ENCODE measurements at places on chromosomes 5 and 9. TPM values are rescaled to one million over a fixed set of nuclear protein-coding genes. Genes with fewer than 3 reads are reported as not detected.
A peak's percentile ranks its signal among the peaks of the same experiment; 100 is the strongest.

- no peak for DNase-seq
These were observed 188.8 kb downstream of the COMMD10 start for GRCh38 chr5:116273448-116274242.

DNA sequence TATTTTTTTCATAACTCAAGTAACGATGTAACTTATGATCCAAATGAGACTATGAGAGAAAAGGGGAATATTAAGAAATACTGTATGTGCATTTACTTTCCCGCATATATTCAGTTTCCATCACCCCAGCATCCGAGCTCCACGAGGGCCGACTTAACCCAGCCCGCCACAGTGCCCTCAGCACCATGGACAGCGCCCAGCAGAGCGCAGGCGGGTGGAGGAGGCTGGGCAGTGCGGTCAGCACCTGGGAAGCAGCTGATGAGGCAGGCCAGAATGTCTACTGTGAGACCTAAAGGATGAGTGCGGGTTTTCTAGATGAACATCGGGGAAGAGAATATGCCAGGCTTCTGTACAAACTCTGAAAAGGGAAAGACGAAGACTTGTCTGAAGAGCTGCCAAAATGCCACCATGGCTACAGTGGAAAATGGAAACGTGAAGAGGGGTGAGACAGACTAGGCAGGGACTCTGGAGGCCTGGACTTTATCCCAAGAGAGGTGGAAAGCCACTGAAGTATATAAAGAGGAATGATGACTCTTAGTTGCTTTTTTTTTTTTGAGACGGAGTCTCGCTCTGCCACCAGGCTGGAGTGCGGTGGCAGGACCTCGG lies 34.5 kb upstream of the MED27 start:
- peak; percentile 64 for DNase-seq

DNA sequence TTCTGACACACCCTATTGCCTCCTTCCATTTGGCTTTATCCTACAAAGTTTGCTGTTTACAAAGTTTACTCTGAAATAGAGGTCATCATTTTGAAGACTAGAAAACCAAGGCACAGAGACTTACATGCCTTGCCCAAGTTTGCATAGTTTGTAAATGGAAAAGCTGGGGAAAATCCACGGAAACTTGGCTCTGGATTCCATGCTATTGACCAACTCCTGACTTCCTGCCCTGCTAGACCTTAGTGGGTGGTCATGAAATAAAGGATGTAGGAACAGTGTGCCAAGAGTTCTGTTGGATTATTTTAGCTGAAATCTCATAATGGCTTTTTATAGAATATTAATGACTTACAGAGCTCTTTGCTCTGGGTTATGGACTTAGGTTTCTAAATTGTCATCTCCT lies 69.5 kb downstream of the GRIA1 start:
- no peak for DNase-seq

DNA sequence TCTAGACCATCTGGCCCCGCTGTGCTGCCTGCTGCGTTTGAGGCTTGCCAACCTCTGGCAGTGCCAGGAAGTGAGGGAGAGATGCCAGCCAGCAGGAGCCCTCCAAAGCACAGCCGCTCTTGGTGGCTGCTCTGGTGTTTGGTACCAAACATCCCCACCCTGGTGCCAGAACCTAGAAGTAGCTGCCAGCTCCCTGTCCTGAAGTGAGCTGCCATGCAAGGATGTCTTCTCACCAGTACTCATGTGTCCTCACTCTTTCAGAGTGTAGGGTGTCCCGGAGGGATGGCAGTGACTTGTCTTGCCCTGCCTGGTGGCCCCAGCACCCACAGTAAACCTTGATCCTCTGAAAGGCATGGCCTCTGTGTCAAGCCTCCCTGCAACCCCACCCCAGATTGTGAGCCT lies 43.4 kb downstream of the AMBP start:
- DNase-seq: no peak

DNA sequence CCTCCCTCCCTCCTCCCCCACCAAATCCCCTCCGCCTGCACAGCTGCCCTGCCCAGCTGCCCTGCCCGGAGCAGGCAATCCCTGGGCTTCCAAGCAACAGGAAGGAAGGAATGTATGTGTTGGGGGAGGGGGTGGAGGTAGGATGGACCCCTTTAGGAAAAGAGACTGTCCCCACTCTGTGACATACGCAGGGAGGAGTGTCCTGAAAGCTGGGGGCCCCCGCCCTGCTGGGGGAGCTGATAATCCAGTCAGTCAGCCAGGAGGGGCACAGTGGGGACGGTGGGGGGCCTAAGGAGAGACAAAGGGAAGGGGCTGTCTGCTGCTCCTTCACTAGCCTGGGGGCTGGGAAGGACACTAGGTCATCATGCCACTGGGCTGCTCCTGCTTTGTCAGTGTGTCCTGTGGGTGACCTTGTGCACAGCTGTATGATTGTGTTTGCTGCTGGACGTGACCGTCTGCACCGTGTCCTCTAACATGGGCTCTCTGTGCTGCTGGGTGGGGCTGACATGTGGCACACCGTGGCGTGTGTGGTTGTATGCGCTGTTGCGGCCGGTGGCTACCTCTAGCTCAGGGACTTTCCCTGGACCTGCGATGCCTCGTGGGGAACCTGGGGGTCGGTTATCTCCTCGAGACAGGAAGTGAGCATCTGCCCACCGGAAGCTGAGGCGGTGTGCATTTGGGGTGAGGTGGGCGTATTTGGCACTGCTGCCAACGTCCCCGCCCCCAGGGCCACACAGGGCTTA lies 3.0 kb downstream of the N4BP3 start:
- no peak for DNase-seq

DNA sequence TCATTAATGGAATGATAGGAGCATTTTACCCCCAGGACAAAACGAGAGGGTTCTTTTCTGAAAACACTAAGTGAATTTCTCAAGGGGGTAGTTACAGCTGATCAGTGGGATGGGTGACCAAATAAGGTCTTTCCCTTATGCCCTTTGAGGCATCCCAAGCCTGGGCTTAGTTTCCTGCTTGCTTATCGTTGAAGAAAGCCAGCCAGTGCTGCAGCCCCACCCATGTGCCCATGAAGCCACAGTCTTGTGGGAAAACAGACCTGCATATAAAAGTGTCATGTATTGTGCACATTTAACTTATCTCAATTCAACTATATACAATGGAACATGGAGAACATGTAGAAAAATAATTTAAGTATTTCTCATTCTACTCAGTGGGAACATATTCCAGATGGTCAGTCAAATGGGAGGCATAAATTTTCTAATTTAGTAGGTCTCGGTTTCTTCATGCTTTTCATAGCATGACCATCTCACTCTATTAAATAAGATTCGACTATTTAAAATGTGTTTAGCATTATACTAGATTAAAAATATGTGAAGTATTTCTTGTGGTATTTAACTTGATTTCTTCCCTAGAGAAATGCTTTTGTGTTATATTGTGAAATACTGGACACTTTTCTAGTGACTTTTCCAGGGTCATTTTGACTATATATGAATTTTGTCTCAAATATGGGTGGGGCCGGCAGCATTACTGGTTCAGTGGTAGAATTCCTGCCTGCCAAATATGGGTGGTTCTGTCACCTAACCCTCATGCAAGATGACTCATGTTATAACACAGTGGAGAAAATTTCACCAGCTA lies 189.7 kb upstream of the SGCD start:
- peak; percentile 40 for DNase-seq

- no peak for DNase-seq
These were observed 240.1 kb upstream of the GRAMD2B start for GRCh38 chr5:126182971-126183695.

- DNase-seq: no peak
These were observed 61.0 kb downstream of the CTSL start for GRCh38 chr9:87786876-87787275.

GRCh38 chr5:112419986-112420864 lies 1.1 kb upstream of the EPB41L4A start:
- DNase-seq: peak; percentile 63

GRCh38 chr5:24668050-24668449 lies 23.3 kb upstream of the CDH10 start:
- DNase-seq: no peak

CDH9 gene
- total RNA-seq: not detected

GRCh38 chr5:160198146-160198545 lies 31.2 kb upstream of the FABP6 start:
- no peak for DNase-seq

- DNase-seq: no peak
These were observed 168.2 kb downstream of the ZDHHC21 start for GRCh38 chr9:14524873-14525515.

DNA sequence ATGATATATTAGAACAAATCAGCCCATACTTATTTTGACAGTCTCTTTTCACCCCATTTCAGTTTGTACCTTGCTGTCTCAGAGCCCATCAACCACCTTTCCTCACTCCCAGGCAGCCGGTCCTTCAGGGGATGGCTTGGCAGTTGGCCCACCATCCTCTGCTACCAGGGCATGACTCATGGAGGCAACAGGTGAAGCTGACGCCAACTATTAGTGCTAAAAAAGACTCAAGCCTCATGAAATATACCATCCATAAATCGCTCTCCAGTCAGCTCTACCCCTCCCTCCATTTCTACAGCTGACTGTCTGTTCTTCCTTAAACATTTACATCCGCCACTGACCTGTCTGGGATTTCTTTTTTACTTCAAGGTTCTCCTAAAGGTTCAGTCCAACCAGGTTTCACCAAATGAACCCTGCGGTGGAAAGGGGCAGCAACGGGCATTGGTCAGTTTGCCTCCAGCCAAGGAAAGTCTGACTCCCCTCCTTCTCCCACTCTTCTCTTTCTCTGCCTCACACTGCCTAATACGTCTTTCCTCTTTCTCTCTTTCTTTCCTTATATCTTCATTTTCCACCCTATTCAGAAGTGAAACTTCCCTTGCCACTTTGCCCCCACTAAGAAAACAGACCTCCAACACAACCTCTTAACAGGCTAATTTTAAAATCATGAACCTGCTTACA lies 439.1 kb downstream of the RAB3C start:
- peak; percentile 17 for DNase-seq

GRCh38 chr5:155091768-155092717 lies 78.5 kb downstream of the KIF4B start:
- DNase-seq: peak; percentile 43

DNA sequence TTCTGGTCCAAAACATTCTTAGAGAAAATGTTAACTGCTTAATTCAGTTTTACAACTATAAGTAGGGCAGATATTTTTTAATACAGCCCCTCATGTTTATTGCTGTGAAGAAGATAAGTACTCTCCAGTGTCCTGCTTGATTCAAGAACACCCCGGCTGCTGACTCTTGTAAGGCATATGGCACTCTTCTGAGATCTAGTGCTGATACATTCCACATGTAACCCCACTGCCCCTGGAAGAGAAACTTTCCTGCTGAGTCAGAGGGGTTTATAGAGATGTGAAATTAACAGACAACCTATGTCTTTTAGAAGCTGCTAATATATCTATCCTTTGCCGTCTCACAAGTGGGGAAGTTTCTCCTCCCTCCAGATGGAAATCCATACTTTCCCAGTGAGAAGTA lies 1.0 kb upstream of the MINAR2 start:
- DNase-seq: no peak

- DNase-seq: no peak
These were observed 52.4 kb downstream of the TTLL11 start for GRCh38 chr9:122040561-122041242.

DNA sequence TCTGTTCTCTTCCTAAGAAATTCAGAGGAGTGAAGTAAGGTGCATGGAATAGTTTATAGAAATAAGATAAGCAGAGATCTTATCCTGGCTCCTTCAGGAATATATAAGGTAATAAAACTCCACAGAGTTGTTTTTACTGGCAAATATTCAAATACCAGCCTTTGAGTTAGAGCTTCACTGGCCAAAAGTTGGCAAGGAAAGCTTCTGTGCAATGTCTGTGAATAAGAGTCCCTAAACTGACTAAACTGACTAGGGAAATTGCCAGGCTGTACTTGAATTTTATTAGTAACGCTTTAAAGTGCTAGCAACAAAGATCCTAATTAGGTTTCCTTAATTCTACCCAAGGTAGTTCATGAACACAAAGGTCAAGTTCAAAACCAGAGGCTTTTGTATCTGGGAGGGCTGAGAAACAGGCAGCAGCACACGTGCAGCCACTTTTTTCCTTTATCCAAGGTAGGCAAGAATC lies 131.1 kb upstream of the MPDZ start:
- peak; percentile 65 for DNase-seq

DNA sequence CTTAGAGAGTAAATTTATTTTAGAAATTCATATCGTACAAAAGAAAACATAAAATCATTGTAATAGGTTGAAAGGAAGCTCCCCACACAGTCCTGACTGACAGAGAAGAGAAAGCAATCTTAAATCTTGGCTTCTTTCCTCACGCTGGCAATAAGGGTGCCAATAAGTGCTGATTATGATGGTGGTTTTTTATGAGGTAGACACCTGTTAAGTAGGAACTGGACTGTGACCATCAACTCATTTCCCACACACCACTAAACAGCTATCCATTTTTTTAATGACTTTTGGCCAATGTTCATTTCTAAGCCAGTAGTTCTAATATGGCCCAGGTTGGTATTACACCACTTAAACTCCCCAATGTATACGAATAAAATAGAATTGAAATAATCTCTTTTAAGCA lies 893.5 kb upstream of the NUDT12 start:
- no peak for DNase-seq

PCDHGB5 gene
- total RNA-seq: 0.37 TPM

Measured in HT1080 (cell line).